ENCODE measurements at places on chromosomes 3 and 15.
A peak's percentile ranks its signal among the peaks of the same experiment; 100 is the strongest.

DNA sequence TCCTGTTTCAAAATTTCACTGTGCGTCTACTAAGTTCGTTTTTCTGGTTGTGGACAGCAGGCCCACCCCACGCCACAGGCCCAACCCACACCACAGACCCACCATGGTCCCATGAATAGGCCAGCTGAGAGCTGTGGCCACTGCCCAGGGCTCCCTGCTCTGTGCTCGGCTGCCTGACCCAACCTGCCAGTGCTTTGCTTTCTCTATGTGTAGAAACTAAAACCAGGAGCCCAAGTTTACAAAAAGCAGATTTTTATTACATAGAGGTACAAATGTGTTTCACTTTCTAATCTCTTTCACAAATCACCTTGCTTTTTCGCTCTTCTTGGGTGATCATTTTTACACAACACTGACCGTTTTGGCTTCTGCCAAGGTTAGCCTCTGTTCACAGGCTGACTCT, 69.1 kb downstream of the HERC2 start:
- H3K4me1 ChIP-seq, result no peaks in the 10 kb centered on the region
- H3K36me3 ChIP-seq, result peaks cover 43% of the 10 kb centered on the region
- no peak overlapping the region for H3K4me3 ChIP-seq
- no peak overlapping the region for H3K27ac ChIP-seq

- no peak overlapping the region for H3K27ac ChIP-seq
- H3K4me1 ChIP-seq, result peaks cover 23% of the 10 kb centered on the region
- no peak overlapping the region for H3K4me3 ChIP-seq
- H3K27me3 ChIP-seq, result no peaks in the 10 kb centered on the region
Observed at GRCh38 chr15:57553526-57553925, 38.2 kb upstream of the MYZAP start.

DNA sequence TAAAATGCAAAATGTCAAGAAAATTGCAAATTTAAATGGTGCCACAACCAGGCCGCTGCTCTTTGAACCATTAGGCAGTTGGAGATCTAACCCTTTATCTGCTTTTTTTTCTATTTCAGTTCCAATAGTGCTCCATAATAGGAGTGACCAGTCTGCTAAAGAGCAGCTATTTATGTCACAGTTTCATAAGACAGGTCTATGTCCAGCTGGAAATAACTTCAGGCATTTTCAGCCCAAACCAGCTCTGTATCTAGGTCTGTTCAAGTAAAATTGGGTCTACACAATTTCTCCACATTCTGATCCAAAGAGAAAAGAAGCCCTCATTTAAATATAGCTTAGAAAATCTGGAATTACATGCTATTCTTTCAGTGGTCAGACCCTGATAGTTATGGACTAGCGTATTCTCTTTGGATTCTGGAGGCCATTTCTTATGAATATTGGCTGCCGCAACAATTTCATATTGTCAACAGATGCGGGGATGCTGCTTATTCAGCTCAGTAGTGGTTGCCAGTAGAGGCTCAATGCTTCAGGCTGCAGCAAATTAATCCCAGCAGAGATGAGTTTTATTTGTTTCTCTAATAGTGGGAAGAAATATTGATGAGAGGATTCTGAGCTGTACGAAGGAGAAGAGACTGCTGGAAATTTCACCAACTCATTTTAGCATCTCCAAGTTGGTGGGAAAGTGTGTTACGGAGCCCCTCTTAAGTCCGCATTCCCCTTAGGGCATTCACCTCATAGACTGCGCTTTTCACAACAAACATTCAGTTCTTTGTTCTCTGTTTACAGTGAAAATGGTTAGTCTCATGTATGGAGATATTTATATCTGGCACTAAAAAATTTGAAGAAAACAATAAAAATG, 887.0 kb downstream of the ROBO1 start:
- H3K27me3 ChIP-seq, result no peaks in the 10 kb centered on the region
- H3K36me3 ChIP-seq, result no peaks in the 10 kb centered on the region
- no peak overlapping the region for H3K27ac ChIP-seq
- H3K4me3 ChIP-seq, result no peak overlapping the region
- peak; percentile 87 for DNase-seq
- no peaks in the 10 kb centered on the region for H3K4me1 ChIP-seq

- peaks cover 14% of the 10 kb centered on the region for H3K4me1 ChIP-seq
- no peak overlapping the region for H3K27ac ChIP-seq
- no peak overlapping the region for H3K4me3 ChIP-seq
- DNase-seq, result no peak
- peaks cover under 1% of the 10 kb centered on the region for H3K27me3 ChIP-seq
Observed at GRCh38 chr15:70203981-70204560, 106.4 kb upstream of the TLE3 start.

DNA sequence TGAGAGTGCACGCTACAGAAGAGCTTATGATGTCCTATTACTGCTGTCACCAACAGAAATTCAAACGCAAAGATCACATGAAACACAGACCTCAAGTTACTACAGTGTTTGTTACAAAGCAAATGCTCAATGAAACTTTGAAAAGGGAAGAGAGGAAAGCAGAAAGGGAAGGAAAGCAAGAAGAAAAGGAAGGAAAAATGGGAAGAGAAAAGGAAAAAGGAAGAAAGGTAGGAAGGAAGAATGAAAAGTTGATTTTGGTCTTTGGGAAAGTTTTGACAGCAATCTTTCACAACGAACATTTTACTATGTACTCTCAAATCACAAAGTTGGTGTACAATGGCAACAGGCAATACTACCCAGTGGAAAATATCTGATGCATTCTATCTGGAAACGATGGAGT, 514.8 kb downstream of the MAGI1 start:
- no peak overlapping the region for H3K4me3 ChIP-seq
- no peak for DNase-seq
- no peaks in the 10 kb centered on the region for H3K4me1 ChIP-seq
- H3K27me3 ChIP-seq, result no peaks in the 10 kb centered on the region
